ENCODE measurements at places on chromosomes 2 and 18.

- DNase-seq, result no peak
These were observed 65.1 kb downstream of the USP40 start for GRCh38 chr2:233501198-233502076.

DNA sequence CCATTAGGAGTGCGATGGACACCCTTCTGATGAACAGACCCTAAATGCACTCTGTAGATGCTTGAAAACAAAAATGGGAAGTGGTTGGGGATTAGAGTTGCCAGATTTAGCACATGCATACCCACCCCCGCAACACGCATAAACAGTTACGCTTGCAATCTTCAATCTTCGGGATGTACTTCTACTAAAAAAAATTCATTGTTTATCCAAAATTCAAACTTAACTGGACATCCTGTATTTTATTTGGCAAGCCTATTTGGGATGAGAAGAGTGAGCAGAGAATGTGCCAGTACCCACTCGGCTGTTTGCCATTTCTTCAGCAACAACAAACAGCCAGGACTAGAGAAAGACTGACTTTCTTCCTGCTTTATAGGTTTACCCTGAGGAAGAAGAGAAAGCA is 18.4 kb downstream of the KIAA2012 start:
- no peak for DNase-seq

DNA sequence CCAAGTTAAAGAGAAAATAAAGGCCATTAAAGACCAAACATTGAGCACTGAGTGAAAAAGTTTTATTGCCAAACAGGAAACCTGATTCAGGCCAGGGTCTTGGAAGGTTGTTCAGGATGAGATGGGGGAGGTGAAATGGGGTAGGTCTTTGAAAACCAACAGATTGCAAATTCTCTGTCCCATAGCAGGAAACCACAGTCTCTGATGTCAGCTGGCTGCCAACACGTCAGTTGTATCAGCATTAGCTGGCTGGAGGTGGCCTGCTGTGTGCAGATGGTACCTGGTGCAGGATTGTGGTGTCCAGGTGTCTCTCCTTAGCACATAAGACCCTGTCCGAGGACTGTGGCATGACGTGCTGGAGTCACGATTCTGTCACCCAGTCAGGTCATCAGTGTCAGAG is 106.3 kb downstream of the MSH2 start:
- no peak for DNase-seq

GRCh38 chr2:204967199-204967960 is 422.1 kb downstream of the PARD3B start:
- DNase-seq, result no peak

- DNase-seq, result no peak
These were observed 77.0 kb downstream of the ZSWIM2 start for GRCh38 chr2:186771850-186772463.

- DNase-seq, result no peak
These were observed 40.0 kb upstream of the RNU4ATAC start for GRCh38 chr2:121490584-121491133.

- DNase-seq, result no peak
These were observed 5.1 kb upstream of the LANCL1 start for GRCh38 chr2:210481601-210482175.

GRCh38 chr2:149653831-149654445 is 66.4 kb upstream of the MMADHC start:
- no peak for DNase-seq

DNA sequence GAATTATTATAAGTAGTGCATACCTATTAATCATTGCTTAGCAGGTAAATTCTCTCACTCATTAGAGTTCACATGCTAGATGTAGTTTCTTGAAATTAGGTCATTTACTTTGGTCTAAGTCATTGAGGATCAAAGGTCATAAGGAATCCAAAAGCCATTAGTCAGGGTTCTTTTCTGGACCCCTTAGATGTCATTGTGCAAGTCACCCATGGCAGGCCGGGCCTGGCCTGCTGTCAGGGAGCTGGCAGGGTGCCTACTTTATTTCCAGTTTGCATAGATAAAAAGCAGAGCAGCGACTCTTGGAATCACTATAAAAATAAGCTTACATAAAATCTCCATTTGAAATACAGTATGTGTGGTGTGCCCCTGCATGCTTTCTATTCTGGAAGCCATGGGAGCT is 91.3 kb downstream of the MEIS1 start:
- no peak for DNase-seq

GRCh38 chr2:237859533-237860272 is at the start of gene RAMP1:
RAMP1 (plus strand) TSS chr2:237859623; CDS start chr2:237859676, 53 bp downstream.
- DNase-seq, result peak; percentile 41

- no peak for DNase-seq
These were observed 52.0 kb upstream of the HAAO start for GRCh38 chr2:42844366-42844765.

DNA sequence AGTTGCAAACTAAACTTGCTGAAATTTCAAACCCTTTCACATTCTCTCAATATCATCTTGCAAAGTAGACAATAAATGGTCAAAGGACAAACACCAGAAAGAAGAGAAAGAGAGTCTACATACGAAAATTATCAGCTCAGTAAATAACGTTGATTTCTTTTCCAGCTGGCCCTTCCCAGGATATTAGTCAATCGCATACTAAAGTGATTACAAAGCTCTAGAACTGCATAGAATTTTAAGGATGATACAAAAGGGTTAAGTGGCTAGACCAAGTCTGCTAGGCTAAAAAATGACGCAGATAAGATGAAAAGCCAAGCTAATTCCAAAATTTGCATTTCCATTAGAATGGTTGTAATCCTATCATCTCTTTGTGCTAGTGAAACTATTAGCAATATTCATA is 405.7 kb downstream of the FBXO15 start:
- DNase-seq, result no peak

GRCh38 chr2:196040218-196040617 is 28.4 kb downstream of the DNAH7 start:
- DNase-seq, result no peak
